Stimulated activated CD4-positive, alpha-beta T cell treated with anti-CD3 and anti-CD28 coated beads, Interleukin-15, amount 100 ng/mL, for 24 hours (primary cell): ENCODE measurements at places on chromosomes 5 and 9.

DNA sequence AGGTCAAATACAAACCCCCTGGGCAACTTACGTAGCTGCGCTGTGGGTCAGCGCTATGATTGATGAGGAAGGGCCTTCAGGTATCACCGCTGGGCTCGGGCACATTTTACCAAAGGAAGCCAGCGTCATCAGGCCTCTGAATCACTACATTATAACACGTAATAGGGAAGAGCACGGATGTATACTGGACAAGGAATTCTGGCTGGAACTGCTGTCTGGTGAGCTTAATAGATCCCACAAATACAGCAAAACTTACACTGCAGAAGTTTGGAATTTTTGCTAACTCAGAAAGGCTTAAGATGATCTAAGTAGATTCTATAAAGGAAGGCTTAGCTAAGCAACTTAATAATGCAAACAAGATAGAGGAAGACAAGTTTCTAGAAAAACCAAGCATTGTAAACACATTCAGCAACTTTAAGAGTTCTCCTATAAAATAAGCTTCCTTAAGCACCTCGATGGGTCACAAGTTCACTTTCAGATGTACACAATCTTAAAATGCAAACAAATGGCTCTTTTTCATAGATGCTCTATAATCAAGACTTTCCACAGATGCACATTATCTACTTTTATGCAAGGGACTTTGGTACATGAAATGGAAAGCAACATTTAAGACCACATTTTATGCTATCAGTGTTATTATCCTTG is 360.1 kb upstream of the PANK3 start:
- no peak for DNase-seq

DNA sequence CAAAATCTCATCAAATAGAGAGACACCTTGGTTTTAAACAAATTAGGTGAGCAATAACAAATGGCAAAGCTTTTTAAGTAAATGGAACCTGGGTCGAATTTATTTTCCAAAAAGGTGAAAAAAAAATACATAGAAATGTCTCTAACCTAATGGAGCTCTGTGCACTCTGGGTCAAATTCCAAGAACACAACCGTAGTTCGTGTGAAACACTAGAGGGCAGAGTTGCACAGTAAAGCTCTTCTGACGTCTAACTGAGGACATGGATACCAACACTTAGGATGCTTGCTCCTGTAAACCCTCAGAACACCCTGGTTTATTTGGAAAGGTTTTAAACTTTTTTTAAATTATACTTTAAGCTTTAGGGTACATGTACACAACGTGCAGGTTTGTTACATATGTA is 18.9 kb downstream of the MARCHF11 start:
- DNase-seq: no peak

- DNase-seq: peak; percentile 64
Observed at GRCh38 chr5:168947212-168947868, 353.6 kb downstream of the SLIT3 start.

- no peak for DNase-seq
Observed at GRCh38 chr5:72170101-72170500, 62.8 kb downstream of the MAP1B start.

GRCh38 chr5:122200450-122200849 is 71.1 kb downstream of the ZNF474 start:
- DNase-seq: no peak

- no peak for DNase-seq
Observed at GRCh38 chr9:1086517-1086916, 36.4 kb downstream of the DMRT2 start.
